ENCODE measurements at places on chromosomes 4 and X.

- DNase-seq, result no peak
Observed at GRCh38 chr4:139844057-139844456, 178.4 kb downstream of the MGST2 start.

GRCh38 chrX:85941275-85941674 lies 106.1 kb downstream of the CHM start:
- DNase-seq, result no peak

- DNase-seq, result no peak
Observed at GRCh38 chr4:115370012-115370411, 256.6 kb upstream of the NDST4 start.

GRCh38 chrX:42143866-42144592 lies 220.7 kb upstream of the CASK start:
- no peak for DNase-seq

DNA sequence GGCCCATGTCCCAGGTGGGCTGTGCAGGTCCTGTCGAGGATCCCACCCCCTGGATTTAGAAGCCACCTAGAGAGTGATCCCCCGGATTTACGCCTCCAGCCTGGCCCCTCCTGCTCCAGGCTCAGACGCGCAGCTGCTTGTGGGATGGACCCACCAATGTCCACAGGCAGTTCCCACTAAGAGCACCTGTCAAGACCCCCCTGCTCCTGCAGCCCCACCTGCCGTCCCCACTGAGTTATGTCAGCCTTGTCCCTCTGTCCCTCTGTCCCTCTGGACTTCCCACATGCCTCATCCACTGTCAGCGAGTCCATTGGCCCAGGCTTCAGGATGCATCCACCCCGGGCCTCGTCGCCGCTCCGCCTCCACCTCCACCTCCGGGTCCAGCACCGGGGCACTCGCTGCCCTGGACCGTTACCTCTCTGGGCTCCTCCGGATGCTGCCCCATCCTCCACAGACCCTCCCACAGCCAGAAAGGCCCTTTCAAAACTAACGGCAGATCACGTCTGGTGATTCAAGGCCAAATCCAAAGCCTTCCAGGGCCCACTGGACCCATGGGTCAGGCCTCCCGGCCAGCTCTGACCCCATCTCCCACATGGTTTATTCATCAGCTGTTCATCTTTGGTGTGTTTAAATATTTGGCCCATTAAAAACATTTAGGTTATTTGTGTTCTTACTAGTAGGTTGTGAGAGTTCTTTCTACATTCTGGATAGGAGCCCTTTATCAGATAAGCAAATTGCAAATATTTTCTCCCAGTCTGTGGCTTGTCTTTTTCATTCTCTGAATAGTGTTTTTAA lies 28.3 kb downstream of the HTRA3 start:
- DNase-seq, result peak; percentile 31

GRCh38 chr4:5084911-5085475 lies 33.7 kb downstream of the STK32B start:
- no peak for DNase-seq

All from breast epithelium (tissue), 4 donors.